ENCODE measurements at places on chromosomes 7 and 10.
A peak's percentile ranks its signal among the peaks of the same experiment; 100 is the strongest.

DNA sequence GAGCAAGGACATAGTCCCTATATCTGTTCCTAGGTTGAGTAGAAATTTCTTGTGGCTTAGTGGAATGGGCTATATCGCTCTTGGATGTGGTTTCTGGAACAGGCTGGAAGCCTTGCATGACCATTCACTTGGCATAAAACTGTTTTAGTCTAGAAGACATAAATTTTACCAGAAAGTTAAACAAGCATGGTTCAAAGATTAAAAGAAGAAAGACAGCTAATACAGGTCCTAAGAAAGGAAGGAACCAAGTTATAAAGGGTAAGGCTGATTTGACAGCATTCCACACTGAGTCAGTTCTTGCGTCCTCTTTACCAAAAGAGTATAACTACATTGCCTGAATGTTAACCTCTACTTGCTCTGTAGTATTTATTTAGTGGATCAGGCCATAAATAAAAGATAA lies 724.2 kb downstream of the SORCS1 start:
- DNase-seq: no peak

DNA sequence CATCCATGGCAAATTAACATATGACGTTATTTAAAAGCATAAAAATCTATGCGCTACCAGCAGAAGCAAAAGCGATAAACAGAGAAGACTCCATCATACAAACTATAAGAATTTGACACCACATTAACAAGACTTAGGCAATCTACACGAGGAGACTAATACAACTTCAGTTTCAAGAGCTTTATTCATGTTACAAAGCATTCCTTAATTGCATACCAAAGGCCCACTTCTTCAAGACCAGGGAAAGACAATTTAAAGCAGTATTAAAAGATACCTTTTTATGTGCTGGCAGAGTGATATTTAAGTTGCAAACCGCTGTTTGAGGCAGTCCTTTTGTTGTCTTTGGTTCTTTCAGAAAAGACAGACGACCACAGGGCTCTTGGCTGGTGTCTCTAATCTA lies 176.0 kb upstream of the CCDC6 start:
- no peak for DNase-seq

GRCh38 chr10:31345886-31346285 lies 26.9 kb downstream of the ZEB1 start:
- DNase-seq: no peak

GRCh38 chr7:35012160-35012559 lies 25.1 kb downstream of the DPY19L1 start:
- no peak for DNase-seq

GRCh38 chr10:86585037-86585929 lies 63.7 kb upstream of the WAPL start:
- peak; percentile 82 for DNase-seq

- no peak for DNase-seq
Observed at GRCh38 chr10:103854265-103854685, 1.1 kb downstream of the SH3PXD2A start.

DNA sequence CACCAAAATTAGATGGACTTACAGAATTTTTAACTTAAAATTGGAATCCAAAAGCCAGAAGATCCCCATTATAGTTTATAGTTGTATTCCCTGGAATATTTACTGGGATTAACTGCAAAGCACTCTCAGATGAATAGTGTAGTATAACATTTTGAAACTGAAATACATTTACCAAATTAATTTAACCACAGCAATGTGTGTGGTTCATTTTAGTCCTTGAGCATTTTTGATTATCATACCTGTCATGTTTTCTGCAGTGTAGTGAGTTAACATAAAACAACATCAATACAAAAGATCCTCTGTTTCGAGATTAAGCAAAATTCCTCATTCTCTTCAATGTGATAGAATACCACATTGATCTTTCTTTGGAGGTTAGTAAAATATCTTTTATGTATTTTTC lies 3.7 kb downstream of the VIM start:
- no peak for DNase-seq

DNA sequence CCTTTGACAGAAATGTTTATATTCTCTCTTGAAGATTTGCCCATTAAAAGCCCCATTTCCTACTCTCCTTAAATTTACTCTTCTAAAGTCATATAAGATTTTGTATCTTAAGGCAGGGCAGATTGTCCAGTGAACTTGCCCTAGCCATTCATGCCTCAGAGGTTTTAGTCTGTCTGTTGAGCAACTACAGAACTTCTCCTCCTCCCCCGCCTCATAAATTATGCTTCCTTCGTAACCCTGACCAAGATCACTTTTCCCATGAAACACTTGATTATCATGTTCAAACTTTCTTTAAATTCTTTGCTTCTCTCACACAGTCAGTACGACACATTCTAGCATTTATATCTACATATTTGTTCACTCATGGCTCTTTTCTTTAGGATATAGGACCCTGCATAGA lies 621.3 kb downstream of the ANKRD7 start:
- DNase-seq: no peak

DNA sequence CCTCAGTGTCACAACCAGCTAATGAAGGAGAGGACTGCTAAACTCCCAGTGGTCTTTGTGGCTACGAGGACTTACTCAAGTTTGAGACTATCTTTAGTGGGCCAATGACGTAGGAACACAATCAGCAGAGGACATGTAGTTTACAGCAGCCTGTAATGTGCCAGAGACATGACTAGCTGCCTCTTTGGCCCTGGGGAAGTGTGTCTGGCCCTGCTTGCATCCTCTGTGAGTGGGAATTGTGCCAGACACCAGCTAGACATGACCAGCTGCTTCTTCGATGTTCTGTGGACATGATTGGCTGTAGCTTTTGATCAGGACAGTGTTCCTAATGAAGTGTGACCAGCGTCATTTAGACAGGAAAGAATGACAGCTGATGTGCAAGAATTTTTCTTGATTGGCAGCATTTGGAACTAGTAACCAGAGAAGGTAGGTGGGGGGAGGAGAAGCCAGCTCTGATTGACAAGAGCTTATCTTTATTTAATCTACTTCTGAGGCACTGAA lies 141.7 kb downstream of the AUTS2 start:
- peak; percentile 82 for DNase-seq

GRCh38 chr10:51759896-51760534 lies 60.6 kb upstream of the CSTF2T start:
- DNase-seq: no peak

DNA sequence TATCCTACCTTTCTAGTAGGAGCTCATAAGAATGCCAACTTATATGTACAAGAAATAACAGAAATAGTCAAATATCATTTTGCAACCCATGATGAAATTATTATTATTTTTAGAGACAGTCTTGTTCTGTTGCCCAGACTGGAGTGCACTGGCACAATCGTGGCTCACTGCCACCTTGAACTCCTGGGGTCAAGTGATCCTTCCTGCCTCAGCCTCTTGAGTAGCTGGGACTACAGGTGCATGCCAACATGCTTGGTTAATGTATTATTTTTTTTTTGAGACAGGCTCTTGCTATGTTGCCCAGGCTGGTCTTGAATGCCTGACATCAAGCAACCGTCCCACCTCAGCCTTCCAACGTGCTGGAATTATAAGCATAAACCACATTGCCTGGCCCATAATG lies 44.8 kb downstream of the TNPO3 start:
- no peak for DNase-seq

DNA sequence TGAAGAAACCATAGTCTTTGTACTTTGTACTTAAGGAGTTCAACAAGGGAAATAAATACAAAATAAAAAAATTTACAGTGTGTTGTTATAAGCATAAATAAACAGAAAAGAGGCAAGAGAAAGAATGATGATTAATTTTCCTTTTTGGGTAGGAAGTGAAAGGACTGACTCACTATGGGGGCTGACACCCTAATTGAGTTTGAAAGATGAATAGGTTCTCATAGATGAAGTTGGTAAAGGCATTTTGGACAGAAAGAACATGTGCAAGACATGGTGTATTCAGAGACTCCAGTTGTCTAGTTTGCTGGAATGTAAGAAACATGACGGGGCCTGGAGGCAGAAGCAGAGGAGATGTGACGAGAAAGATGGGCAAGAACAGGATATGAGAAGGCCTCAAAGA lies 83.7 kb downstream of the VPS50 start:
- DNase-seq: no peak

DNA sequence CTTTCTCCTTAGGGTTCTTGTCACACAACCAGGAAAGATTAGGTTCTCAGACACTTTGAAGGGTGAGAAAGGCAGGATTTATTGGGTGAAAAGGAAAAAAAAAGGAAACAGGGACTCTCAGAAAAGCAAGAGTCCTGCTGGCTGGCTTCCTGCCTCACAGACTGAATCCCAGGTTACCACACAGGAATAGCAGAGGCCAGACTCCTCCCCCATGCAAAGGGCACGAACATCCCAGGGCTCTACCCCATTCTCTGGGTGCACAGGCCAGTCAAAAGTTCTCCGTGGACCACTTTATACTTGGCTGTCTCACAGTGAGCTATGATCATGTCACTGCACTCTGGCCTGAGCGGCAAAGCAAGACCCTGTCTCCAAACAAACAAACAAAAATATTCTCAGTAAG lies 42.6 kb downstream of the HOXA1 start:
- no peak for DNase-seq

- no peak for DNase-seq
Observed at GRCh38 chr7:98315318-98315993, 34.0 kb downstream of the BRI3 start.

- peak; percentile 73 for DNase-seq
Observed at GRCh38 chr10:22988581-22989360, 60.9 kb downstream of the ARMC3 start.

DNA sequence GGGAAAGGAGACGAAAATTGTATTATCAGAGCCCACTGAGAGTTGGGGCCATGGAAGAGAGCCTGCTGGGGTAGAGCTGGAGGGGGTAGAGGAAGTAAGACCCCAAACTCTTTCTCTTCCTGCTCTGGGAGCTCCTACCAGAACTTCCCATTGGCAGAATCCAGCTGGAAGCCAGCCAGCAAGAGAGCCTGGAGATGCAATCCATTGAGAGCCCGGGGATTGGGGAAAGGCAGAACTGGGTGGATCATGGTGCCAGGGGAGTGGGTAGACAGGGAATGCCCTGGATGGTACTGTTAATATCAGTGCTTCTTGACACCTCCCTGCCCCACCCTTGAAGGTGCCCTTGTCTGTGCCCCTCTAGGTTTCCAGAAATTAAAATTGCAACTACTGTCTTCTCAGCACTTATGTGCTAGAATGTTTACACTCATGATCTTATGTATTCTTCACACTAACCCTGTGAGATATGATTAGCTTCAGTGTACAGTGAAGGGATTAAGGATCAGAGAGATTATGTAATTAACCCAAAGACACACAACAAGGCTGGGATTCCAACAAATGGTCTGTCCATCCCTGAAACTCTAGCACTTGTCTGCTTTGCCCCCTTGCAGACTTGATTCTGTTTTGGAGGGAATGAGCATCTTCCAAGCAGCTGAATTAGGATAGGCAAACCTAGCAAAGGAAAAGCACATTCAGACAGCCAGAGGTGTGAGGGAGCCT lies 154.1 kb downstream of the C10orf105 start:
- no peak for DNase-seq

DNA sequence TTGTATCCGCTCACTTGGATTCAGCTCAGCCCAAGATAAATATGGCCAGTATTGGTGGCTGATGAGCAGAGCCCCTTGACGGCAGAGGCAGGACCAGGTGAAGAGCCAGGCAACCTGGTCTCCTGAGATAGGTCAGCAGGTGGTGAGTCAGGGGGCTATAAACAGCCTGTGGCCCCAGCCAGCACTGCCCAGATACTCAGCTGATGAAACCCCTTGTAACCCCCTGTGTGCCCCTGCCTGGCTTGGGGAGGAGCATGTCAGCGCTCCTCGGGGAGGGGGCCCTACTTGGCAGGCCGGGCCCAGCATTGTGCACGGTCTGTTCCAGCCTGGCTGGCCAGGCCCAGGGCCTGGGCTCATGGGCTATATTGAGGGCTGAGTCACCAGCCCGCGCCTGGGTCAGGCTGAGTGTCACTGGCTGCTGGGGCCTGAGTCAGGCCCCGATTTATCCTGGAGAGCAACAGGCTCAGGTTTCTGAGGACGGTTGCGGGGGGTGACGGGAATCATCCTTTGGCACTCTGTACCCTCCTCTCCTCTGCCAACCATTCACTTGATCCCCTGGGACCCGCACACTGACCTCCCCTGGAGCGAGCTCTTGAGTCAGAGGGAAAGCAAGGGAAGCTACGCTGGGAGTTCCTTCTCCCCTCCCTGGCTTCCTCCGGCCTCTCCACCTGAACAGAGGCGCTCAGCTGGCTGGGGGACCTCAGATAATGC lies 2.8 kb upstream of the FLNC start:
- peak; percentile 87 for DNase-seq
